Occipital lobe (tissue), 3 donors: ENCODE measurements at places on chromosomes 4 and X. TPM values are rescaled to one million over a fixed set of nuclear protein-coding genes. Genes with fewer than 3 reads are reported as not detected.

PFKFB1 gene
- total RNA-seq: not detected

PF4V1 gene
- 2.5 TPM for total RNA-seq

ARHGAP6 gene
- total RNA-seq: 0.78 TPM

TMSB15B gene
- 26.0 TPM for total RNA-seq

PCDH18 gene
- 26.0 TPM for total RNA-seq

TEX13C gene
- under 0.01 TPM for total RNA-seq

YIPF7 gene
- 6.7 TPM for total RNA-seq

TMSB15A gene
- total RNA-seq: 111 TPM

RRH gene
- not detected for total RNA-seq

PDK3 gene
- total RNA-seq: 6.2 TPM

APEX2 gene
- total RNA-seq: 1.4 TPM

CSAG3 gene
- not detected for total RNA-seq

IBSP gene
- total RNA-seq: not detected

RAB39B gene
- total RNA-seq: 28.2 TPM

ARAP2 gene
- total RNA-seq: 91.2 TPM

ASB11 gene
- not detected for total RNA-seq
